Brain (organoid and tissue), 16 donors: ENCODE measurements at places on chromosomes 16 and 17. TPM values are rescaled to one million over a fixed set of nuclear protein-coding genes. Genes with fewer than 3 reads are reported as not detected.

Gene IL32
- 10.6 TPM for polyA plus RNA-seq

GRCh38 chr17:32931686-32932085, 3.7 kb downstream of the TMEM98 start:
- DNase-seq, result no peak

GRCh38 chr17:53420035-53420641, 402.6 kb upstream of the KIF2B start:
- no peak for DNase-seq

GRCh38 chr17:74798239-74798707, 22.1 kb upstream of the NAT9 start:
- DNase-seq, result no peak

DNA sequence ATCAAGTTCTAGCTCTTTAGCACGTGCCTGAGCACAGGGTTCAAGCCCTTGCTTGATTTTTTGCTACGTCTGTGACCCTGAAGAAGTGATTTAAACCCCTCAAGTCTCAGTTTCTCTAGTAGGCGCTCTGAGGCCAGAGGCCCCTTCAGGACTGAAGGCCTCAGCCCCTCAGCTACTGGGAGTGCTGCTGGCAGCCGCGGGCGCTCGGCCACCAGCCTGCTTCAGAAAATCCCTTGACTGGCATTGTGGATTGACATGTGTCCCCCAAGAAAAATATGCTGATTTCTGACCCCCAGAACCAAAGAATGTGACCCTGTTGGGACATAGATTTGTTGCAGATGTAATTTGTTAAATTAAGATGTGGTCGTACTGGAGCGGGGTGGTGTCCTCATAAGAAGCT, 20.2 kb upstream of the WFDC1 start:
- no peak for DNase-seq

DNA sequence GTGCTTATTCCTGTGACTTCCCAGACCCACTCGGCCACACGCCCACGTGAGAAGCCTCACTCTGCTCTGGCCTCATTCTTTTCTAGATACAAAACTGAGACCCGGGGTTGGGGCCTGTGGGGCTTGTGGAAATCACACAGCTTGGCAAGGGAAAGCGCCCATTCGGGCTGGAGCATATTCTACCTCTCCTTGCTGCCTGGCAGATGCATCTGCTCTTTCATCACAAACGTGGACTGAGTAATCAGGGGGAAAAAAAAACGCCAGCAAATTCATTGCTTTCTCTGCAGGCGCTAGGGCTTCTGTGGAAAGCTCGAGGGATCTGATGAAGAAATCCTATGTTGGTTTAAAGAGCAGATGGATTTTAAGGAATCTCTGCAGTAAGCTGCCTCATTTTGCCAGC, 44.4 kb downstream of the DNAH9 start:
- DNase-seq, result peak; percentile 33

DNA sequence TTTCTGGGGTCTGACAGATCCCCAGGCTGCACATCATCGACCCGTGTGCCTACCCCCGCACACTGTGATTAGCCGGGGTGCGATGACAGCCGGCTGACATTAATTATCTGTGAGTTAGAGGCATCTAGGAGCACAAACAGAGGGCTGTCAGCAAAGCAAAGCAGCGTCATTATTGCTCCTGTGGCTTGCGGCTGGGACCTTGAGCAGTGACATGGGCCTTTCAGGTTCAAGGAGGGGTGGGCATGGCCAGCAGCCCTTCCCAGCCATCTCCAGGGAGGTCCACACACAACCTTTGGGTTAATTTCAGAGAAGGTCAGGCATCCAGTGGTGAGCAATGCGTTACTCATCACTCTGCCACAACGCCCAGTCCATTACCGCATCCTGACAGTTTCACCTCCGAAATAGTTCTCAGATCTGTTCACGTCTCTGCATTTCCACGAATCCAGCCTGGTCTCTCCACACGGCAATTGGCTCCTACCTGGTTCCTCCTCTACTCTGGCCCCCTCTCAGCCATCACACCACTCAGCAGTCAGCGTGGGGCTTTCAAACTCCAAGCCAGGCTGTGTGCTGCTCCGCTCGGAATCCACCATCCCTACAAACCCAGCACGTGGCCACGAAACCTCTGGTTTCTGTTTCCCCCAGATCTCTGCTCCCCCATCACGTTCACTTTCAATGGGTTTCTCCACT, 249.7 kb upstream of the C16orf82 start:
- DNase-seq, result no peak

- no peak for DNase-seq
These were observed 134.7 kb upstream of the ELAC2 start for GRCh38 chr17:13152501-13152900.

- no peak for DNase-seq
These were observed 46.5 kb downstream of the MAP1LC3B start for GRCh38 chr16:87438611-87438985.

Gene FAM117A
- polyA plus RNA-seq, result 13.0 TPM

DNA sequence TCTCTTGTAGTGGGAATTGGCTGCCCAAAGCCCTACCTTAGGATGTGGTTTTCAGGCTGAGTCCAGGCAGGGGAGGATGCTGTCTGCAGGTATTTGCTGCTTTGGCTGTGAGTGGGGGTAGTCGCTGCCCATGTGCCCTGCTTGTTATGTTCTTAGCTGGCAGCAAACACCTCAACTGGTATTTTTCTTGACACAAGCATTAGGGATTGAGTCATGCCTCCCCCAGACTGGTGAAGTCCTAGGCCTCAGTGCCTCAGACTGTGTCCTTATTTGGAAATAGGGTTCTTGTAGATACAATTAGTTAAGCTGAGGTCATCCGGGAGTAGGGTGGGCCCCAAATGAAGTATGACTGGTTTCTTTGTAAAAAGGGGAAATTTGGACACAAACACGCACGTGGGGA, 808.3 kb upstream of the EEF2KMT start:
- DNase-seq, result no peak

DNA sequence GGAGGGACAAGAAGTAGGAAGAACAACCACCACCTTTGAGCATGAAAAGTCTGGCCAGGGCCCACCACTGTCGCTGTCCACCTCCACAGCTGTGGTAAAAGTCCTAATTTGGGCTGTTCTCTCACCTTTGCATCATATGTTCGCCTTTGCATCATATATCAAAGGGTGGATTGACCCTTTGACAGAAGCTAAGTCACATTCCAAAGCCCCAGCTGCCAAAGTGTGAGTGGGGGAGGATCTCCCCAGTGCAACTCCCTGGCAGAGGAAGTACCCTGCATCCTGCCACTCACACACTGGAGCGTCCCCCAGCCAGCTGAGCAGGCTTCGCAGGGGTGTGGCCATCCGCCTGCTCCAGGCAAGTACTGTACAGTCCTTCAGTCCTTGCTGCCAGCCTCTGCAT, 12.7 kb upstream of the SPECC1 start:
- DNase-seq, result no peak

DNA sequence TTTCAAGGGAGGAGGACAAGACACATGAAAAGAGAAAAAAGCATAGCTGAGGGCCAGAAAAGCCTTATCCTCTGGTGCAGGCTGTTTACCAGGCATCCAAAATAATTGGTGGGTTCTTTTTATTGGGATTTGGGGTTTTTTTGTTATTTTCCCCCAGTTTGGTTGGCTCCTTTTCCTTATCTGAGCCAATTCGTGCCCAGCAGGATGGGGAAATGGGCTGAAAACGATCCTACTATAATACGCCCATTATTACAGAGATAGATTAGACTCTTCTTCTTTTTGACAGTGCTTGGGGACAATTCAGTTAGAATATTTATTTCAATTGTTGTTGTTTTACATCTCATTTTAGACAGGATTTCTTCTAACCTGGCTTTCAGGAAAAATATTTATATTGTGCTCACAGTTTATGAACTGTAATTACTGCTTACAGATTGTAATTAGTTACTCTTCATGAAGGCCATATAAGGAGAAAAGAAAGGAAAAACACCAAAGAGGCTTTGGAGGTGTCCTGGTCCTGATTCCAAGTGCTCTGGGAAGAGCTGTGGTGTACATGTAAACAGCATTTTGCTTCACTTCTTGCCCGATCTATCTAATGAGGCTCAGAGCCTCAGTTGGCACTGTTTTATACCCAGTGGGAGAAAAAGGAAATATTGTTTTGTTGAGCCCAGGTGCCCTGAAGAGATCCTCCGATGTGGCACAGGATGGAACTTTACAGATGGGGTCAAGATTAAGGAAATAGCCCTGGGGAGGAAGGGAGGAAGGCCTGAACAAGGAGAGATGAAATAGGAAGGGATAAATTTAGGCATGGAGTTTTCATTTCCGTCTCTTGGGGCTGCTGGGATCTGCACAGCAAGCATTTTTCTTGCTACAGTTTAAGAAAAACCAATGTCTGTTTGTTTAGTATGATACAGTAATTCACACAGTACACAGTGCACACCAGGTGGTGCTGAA, 611 bp upstream of the ANKRD40 start:
- DNase-seq, result peak; percentile 48

Gene CDK5RAP3
- 106 TPM for polyA plus RNA-seq

- no peak for DNase-seq
These were observed 406.7 kb upstream of the MAF start for GRCh38 chr16:80007231-80007630.

- DNase-seq, result no peak
These were observed 22.6 kb downstream of the CNTNAP1 start for GRCh38 chr17:42704837-42705494.

DNA sequence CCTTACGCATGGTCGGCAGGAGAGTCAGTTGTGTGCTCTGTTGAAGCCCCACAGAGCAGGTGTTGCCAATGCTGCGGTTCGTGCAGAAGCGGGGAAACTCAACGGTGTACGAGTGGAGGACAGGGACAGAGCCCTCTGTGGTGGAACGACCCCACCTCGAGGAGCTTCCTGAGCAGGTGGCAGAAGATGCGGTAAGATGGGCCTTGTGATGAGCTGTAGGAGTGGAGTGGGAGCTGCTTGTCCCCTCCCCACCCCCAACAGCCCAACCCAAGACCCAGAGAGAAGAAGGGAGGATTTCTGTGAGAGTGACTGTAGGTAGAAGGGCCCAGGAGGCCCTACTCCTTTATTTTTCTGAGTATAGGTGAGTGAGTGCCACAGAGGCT, 4.9 kb downstream of the CDK5RAP3 start:
- DNase-seq, result no peak

DNA sequence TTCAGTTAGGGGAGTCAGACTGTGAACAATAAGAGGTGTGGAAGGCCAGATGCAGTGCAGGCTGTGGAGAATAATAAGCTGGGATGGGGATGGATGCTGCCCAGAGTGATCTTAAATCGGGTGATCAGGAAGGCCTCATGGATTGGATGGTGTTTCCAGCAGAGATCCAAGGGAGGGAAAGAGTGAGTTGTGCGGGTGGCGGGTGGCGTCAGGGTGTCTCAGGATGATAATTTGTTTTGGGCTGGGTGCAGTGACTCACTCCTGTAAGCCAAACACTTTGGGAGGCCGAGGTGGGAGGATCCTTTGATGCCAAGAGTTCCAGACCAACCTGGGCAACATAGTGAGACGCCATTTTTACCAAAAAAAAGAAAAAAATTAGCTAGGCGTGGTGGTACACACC, 7.9 kb downstream of the CLUAP1 start:
- DNase-seq, result no peak

DNA sequence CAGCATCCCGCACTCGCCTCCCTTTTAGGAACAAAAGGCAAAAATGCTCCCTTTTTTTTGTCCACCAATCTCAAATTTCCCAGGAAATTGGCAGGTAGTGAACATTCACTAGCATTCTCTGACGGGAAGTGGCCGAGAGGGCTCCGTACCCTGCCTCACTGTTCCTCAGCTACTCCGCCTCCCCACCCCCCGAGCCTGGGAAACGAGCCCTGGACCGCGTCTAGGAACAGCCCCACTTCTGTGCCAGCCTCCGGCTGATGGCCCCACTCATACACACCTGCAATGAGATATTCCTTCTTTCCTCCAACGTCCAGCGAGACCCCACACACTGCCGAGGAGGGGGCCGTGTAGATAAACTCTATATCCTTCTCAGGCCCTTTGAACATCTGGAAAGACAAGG, 30.0 kb upstream of the USP36 start:
- no peak for DNase-seq

DNA sequence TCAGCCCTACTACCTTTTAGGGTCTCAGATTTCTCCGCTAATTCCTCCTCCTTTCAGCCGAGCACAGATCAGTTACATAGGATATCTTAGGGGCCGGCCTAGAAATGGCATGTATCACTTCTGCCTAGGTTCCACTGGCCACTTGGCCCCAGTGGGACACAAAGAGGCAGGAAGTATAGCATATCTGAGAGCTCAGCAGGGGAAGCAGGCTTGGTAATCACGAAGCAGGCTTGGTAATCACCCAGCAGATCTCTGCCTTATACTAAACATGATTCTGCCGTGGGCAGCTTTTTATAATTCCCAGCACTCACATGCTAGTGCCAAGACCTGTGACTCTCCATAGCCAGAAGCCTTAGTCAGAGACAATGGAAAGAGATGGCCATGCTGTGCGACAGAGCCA, 59.6 kb upstream of the CACNG5 start:
- DNase-seq, result no peak

Gene RBFOX1
- polyA plus RNA-seq, result 50.2 TPM

- no peak for DNase-seq
These were observed 44.5 kb downstream of the VMP1 start for GRCh38 chr17:59751955-59752413.

Gene MYO15B
- 9.1 TPM for polyA plus RNA-seq

- no peak for DNase-seq
These were observed 680 bp upstream of the CCL15 start for GRCh38 chr17:36001862-36002603.

Gene LDHD
- 9.0 TPM for polyA plus RNA-seq

Gene TEKT1
- polyA plus RNA-seq, result 0.29 TPM

Gene FGF11
- 6.6 TPM for polyA plus RNA-seq
